ENCODE measurements at places on chromosomes 11 and 22. TPM values are rescaled to one million over a fixed set of nuclear protein-coding genes. Genes with fewer than 3 reads are reported as not detected.

OTOG gene
- total RNA-seq, result not detected

TRPM5 gene
- total RNA-seq, result 1.7 TPM

- no peak for DNase-seq
These were observed 27.7 kb downstream of the MUC2 start for GRCh38 chr11:1102221-1102971.

GRCh38 chr11:1283091-1283511 lies 26.3 kb downstream of the TOLLIP start:
- DNase-seq, result no peak
